ENCODE measurements at places on chromosomes 4 and X.

DNA sequence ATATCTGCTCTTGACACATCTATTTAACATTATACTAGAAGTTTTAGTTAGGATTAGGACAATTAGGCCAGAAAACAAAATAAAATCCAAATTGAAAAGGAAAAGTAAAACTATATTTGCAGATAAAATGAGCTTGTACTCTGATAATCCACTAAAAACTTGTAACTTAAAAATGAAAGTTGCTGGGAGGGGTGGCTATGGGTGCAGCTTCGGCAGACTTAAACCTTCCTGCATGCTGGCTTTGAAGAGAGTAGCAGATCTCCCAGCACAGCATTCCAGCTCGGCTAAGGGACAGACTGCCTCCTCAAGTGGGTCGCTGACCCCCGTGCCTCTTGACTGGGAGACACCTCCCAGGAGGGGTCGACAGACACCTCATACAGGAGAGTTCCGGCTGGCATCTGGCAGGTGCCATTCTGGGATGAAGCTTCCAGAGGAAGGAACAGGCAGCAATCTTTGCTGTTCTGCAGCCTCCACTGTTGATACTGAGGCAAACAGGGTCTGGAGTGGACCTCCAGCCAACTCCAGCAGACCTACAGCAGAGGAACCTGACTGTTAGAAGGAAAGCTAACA lies 2379.9 kb downstream of the ARAP2 start:
- no peak overlapping the region for H3K27ac ChIP-seq
- H3K27me3 ChIP-seq: no peaks in the 10 kb centered on the region
- no peaks in the 10 kb centered on the region for H3K36me3 ChIP-seq
- no peak overlapping the region for H3K4me3 ChIP-seq
- no peak for ATAC-seq
- no peaks in the 10 kb centered on the region for H3K4me1 ChIP-seq

DNA sequence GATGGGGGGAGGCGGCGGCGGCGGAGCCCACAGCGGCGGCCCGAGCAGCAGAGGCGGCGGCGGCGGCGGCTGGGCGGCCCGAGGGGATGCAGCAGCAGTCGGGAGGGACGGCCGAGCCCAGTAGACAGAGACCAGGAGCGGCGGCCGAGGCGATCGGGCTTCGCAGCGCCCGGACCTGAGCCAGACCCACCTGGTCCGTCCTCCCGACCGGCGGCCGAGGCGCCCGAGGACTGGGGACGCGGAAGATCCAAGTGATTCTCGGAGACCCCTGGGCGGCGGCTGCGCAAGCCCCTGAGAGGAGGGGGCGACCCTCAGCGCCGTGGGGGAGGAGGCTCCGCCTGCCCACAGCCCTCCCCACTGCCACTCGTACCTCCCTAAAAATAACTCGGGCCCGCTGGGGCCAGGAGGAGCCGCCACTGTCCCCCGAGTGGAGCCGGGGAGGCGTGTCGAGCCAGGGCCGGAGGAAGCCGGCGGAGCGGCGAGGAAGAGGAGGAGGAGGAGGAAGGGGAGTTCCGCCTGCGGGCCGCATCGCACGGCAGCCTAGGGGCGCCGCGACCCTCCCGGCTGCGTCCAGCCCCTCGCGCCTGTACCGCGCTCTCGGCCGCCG lies 608 bp downstream of the RAPGEF2 start:
- H3K27me3 ChIP-seq: no peaks in the 10 kb centered on the region
- peak; percentile 32 for ATAC-seq
- H3K4me3 ChIP-seq: peak overlapping the region; percentile 83
- no peaks in the 10 kb centered on the region for H3K36me3 ChIP-seq

DNA sequence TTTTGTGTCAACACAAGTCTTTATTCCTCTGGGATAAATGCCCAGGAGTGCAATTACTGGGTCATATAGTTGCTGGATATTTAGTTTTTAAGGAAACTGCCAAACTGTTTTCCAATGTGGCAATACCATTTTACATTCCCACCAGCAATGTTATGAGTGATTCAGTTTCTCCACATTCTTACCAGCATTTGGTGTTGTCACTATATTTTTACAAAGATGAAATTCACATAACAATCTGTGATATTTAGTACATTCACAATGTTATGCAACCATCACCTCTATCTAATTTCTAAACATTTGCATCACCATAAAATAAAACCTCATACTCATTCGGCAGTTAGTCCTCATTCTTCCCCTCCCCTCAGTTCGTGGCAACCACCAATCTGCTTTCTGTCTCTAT lies 75.0 kb downstream of the MAMLD1 start:
- no peak overlapping the region for H3K4me3 ChIP-seq
- H3K27ac ChIP-seq: no peak overlapping the region
- no peaks in the 10 kb centered on the region for H3K4me1 ChIP-seq
- H3K36me3 ChIP-seq: no peaks in the 10 kb centered on the region
- no peaks in the 10 kb centered on the region for H3K27me3 ChIP-seq

DNA sequence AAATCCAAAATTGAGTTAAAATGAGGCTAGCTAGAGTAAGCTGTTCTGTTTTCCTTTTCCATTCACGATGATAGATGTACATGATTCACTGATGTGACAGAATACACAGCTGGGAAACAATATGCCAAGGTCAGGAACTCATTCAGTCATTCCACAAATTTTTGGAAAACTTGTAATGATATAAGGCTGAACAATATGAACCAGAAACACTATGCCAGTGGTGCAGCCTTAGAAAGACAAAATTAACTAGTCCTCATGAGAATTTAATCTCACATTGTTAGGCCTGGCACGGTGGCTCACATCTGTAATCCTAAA lies 50.0 kb upstream of the NDST3 start:
- no peak overlapping the region for H3K27ac ChIP-seq
- H3K36me3 ChIP-seq: no peaks in the 10 kb centered on the region
- no peaks in the 10 kb centered on the region for H3K4me1 ChIP-seq
- no peak overlapping the region for H3K4me3 ChIP-seq
- no peaks in the 10 kb centered on the region for H3K27me3 ChIP-seq
- no peak for ATAC-seq

- no peak overlapping the region for H3K27ac ChIP-seq
- no peaks in the 10 kb centered on the region for H3K36me3 ChIP-seq
- no peaks in the 10 kb centered on the region for H3K27me3 ChIP-seq
- H3K4me1 ChIP-seq: peaks cover 3% of the 10 kb centered on the region
- H3K4me3 ChIP-seq: no peak overlapping the region
- no peak for ATAC-seq
Observed at GRCh38 chr4:73212982-73213730, 45.4 kb downstream of the ANKRD17 start.

DNA sequence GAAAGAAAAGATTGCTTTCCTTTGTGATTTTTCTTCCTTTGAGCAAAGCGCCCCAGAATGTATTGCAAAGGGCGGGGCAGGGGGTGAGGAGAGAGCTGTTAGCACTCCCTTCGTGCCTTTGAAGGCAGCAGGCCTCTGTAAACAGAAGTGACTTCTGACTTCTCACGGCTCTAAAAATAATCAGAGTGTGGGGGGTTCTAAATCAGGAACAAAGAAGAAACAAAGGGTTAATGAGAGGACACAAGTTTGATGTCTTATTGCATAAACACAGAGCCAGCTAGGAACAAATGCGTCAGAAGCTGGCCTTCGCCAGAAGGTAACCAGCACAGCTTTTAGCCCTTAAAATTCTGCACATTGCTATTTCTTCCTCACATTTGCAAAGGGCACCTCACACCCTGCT lies 626.2 kb downstream of the MID1IP1 start:
- H3K4me3 ChIP-seq: no peak overlapping the region
- ATAC-seq: peak; percentile 22
- no peaks in the 10 kb centered on the region for H3K27me3 ChIP-seq
- H3K36me3 ChIP-seq: no peaks in the 10 kb centered on the region
- peak overlapping the region; percentile 67 for H3K27ac ChIP-seq

DNA sequence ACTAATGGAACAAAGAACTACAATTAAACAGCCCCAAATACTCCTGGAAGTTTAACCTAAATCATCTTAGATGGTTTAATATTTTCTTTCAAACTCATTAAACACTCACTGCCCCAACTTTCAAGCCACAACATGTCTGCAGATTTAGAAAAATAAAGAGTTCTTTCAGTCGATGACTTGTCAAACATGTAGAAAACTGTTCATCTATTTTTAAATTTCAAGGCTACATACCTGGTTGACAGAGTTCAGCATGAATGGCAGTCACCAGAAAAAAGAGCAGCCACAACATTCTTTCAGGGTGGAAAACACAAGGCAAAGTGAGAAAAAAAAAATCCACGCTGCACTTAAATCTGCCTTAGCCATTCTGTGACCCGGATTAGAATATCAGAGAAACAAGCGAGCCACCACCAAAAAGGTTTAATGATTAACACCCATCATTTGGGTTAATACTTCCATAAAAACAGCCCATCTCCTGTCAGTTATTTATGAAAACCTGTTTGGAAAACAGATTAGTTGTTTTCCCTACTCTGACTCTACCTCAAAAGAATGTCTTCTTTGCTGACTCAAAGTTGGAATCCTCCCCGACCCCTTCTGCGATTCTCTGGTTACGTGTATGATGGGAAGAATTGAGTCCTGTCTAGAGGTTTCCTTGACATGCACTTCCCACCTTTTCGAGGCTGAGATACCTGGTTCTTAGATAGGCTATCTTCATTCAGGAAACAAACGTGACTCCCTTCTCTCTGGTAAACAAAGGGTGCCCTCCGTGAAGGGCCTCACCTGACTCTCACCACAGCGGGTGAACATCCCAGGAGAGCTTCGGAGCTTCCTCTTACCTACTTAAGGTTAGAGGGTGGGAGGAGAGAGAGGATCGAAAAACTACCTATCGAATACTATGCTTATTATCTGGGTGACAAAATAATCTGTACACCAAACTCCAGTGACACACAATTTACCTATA lies at the start of gene CLTRN:
Gene CLTRN (minus strand): TSS at position 319 of the 958 bp plus-strand sequence. CDS start 30 bp downstream, at position 289.
- no peaks in the 10 kb centered on the region for H3K36me3 ChIP-seq
- no peaks in the 10 kb centered on the region for H3K27me3 ChIP-seq
- H3K4me3 ChIP-seq: no peak within 1 kb of the TSS
- H3K4me1 ChIP-seq: no peaks in the 10 kb centered on the region

GRCh38 chrX:103404231-103405008 lies 28.1 kb downstream of the BEX3 start:
- peak; percentile 78 for ATAC-seq
- no peaks in the 10 kb centered on the region for H3K36me3 ChIP-seq
- H3K27ac ChIP-seq: peak overlapping the region; percentile 63

Measured in gastroesophageal sphincter (tissue), 4 donors.